ENCODE measurements at places on chromosomes 1 and 21.

- no peak for DNase-seq
These were observed 2.2 kb downstream of the SHISA4 start for GRCh38 chr1:201890806-201891450.

GRCh38 chr1:68011657-68012375 lies 38.6 kb downstream of the DIRAS3 start:
- DNase-seq = no peak

GRCh38 chr1:11227106-11228077 lies 35.0 kb downstream of the MTOR start:
- DNase-seq = no peak

DNA sequence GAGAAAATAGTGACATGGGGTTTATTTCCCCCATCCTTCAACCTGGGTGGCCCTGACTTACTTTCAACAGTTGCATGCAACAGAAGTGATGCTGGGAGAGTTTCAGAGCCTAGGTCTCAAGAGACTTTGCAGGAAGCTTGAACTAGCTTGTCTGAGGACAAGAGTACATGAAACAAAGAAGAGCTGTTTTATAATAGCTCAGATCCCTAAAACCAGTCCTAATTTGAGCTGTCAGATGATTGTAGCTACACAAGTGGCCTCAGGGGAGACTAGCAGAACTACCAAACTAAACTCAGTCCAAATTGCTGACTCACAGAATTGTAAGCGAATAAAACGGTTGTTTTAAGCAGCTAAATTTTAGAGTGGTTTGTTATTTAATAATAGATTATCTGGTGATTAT lies 17.1 kb downstream of the RC3H1 start:
- no peak for DNase-seq

GRCh38 chr1:233240371-233240770 lies 55.2 kb downstream of the PCNX2 start:
- DNase-seq = no peak

- DNase-seq = no peak
These were observed 2.1 kb downstream of the VCAM1 start for GRCh38 chr1:100721526-100722207.

- DNase-seq = no peak
These were observed 27.1 kb downstream of the CFAP57 start for GRCh38 chr1:43199093-43199726.

DNA sequence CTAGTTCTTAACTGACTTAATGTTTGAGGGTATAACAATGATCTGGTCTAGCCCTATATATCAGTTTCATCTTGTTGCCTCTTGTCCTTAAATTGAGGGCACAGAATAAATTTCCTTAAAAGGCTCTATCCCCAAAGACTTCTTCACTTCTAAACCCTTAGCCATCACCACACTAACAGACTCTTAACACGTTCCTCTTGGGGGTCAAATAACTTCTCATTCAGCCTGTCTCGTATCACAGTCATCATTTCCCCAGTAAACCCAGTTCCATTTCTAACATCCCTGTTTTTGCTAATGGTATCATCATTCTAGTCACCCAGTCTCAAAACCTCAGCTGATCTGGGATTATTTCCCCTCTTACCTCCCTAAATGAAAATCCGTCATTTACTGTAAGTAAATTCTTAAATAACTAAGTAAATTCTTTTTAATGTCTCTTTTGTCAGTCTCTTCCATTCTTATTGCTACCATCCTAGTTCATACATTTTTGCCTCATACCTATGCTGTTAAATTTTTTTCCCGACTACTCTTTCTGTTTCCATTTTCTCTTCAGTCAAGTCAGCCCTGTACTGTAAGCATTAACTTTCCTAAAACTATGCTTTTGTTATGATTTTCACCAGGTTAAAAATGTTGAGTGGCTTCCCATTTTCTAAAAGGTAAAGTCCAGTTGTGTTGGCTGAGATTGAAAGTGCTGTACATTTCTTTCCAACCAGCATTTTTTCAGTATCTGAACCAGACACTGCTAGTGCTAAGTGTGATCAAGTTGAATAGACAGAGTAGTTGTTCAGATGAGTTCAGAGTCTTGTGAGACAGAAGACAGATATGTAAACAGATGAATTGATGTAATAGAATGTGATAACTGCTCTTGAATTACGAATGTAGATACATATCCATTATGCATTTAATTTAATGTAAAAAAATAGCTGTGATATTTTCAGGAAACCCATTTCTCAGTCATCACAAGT lies 6.9 kb downstream of the CTTNBP2NL start:
- DNase-seq = no peak

DNA sequence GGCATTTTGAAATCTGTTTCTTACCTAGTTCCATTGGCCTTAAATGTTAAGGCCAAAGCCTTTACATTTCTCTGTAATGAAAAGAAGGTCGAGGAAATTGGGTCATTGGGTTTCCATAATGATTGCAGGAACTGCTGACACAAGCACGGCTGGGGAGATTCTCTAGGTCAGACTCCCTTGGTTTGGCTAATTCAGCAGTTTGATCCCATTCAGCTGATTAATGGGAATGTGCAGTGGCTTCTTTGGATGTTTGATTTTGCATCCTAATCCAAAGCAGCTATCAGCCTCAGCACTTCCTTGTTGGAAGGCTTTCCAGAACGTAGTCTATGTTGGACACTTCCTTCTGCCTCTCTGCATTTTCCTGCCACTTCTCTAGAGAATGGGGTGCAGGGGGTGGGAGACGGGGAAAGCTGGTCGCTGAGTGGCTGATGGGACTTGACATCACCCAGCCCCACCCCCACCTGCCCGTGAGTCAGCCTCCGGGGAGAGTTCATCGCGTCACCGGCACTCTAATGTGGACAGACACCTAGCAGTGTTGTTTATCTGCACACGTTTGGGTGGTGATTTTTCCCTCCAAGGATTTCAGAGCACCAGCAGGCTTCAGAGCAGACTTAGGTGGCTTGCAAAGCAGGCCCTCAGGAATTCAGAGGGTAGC lies 5.4 kb downstream of the PSEN2 start:
- no peak for DNase-seq

DNA sequence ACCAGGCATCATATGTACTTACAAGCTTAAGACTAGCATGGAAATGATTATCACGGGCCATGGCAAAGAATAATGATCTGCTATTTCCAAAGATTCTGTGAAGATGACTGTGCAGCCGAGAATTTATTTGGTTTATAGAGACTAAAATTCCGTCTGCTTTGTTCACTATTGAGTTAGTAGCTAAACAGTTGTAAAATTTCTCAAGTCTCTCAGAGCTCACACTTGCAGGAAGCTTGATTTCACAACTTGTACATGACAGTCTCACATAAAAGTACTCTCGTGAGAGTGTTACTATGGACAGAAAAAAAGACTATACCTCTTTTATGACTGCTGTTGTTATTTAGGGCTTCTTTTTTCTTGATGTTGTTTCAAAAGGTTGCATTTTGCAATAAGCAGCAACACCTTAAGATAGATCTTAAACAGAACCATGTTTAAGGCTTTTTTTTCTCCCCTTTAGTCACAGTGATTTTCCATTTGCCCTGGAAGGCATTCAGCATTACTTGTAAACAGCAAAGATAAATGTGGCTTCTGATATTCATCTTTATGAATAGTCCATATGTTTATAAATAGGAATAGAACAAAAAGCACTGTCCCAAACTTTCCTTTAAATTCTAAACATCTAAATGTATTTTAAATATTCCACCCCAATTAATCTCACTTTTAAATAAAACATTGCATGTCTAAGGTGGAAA lies 24.8 kb downstream of the ST6GALNAC5 start:
- no peak for DNase-seq

GRCh38 chr1:5579966-5580365 lies 412.3 kb downstream of the NPHP4 start:
- no peak for DNase-seq

- no peak for DNase-seq
These were observed 9.2 kb downstream of the LBR start for GRCh38 chr1:225418598-225418997.

DNA sequence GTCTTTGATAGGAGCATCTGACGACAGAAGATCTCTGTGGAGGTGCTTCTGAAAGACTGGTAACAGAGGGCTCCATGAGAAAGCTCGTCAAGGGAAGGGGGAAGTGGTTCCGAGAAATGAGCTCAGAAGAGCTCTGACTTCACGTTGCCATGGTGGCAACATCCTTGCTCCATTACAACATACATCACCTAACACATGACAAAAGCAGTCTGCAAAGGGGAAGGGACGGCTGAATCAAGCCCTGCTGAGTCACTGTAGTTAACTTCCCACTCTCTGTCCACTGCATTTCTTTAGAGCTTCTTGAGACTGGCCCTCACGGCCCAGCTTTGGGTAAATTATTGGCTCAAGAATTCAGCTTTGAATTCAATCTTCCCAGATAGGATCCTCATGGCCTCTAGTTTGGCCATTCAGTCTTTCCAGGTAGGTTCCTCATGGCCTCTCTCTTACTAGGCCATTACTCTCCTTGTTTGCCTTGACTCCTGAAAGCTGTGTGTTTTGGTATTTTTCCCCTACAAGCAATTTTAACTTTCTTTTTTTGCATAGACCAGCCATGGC lies 88.0 kb upstream of the ZNF648 start:
- DNase-seq = no peak

DNA sequence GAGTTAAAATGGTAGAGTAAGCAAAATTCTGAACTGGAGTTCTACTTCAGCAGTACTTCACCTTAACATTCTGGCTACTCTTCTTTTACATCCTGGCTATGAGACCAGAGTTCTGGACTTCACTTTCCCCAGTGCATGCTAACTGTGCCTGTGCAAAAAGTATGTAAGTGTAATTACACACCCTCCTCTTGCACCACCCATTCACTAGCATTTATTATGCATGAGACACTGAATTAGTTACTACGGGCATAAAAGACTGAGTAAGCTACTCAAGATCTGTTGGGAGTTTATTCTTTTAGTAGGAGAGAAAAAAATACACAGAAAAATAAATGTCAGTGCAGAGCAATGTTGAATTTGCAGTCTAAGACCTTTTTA lies 87.2 kb downstream of the GIPC2 start:
- DNase-seq = no peak

DNA sequence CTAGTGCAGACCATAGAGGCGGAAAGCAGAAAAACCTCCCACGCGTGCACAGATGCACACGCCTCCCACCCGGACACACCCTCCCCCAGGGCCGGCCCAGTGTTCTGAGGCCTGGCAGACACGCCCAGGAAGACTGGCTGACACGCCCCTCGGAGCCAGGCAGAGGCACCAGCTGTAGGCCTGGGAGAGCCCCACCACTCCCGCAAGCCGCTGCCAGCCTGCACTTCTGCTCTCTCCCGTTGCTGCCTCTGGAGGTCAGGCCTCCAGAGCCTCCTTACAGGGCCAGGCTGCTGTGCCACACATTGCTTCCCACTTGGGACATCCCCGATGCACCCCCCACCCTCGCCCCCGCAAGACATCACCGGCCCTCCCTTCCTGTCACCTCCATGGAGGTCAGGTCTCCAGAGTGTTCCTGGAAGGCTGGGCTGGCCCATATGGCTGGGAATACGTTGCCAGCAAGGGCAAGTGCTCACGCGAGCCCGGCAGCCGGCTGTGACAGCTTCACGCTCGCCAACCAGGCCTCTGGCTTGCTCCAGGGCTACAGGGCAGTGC lies 40.4 kb downstream of the CASZ1 start:
- DNase-seq = no peak

DNA sequence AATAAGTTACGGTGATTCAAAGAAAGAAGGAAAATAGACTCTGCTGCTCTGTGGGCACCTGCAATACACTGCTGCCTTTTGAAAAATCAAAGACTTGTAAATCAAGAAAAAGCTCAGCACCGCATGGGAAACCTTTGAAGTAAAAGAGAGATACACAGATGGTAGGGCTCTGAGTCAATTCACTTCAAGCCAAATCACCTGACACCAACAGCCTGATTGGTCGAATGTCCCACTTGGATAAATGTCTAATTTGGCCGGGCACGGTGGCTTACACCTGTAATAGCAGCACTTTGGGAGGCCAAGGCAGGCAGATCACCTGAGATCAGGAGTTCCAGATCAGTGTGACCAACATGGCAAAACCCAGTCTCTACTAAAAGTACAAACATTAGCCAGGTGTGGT lies 19.2 kb upstream of the RCAN3 start:
- no peak for DNase-seq

- no peak for DNase-seq
These were observed 103.5 kb upstream of the CD55 start for GRCh38 chr1:207217778-207218511.

DNA sequence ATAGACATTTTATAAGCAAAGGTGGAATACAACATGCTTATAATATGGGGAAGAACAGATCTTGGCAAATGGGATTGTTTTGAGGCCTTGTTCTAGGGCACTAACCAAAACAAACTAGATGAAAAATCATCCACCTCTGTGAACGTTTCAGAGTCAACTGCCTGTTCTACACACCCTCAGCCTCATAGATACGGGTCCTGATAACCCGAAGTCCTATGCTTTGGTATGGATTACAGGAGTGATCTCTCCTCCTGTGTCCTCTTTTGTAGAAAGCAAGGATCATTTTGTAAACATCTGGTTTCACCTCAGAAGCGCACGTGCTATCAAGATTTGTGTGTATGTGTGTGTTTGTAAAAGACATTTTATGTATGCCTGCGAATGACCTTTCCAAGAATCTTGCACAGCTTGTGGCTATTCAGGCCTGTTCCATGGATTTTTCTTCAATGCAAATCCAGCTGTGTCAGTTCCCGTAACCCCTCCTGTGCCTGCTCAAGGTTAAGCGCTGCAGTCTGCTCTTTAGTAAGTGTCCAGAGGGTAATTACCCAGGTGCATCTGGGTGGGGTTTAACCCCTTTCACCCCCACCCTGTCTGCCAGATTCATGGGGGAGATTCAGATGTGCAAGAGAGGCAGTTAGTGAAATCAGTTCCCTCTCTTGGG lies 132.4 kb downstream of the ROR1 start:
- no peak for DNase-seq

GRCh38 chr1:206797534-206798383 lies 25.5 kb upstream of the IL10 start:
- DNase-seq = no peak

DNA sequence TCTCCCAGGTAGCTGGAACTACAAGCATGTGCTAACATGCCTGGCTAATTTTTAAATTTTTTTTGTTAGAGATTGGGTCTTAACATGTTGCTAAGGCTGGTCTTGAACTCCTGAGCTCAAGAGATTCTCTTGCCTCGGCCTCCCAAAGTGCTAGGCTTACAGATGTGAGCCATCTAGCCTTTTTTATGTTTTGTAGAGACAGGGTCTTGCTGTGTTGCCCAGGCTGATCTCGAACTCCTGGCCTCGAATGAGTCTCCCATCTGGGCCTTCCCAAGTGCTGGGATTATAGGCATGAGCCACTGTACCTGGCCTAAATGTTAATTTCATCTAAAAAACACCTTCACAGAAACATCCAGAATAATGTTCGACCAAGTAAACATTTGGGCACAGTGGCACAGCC lies 48.6 kb downstream of the FNBP1L start:
- DNase-seq = no peak

- peak; percentile 40 for DNase-seq
These were observed 66.5 kb downstream of the AGPAT3 start for GRCh38 chr21:43931489-43931888.
